ENCODE measurements at places on chromosomes 11 and 22.

DNA sequence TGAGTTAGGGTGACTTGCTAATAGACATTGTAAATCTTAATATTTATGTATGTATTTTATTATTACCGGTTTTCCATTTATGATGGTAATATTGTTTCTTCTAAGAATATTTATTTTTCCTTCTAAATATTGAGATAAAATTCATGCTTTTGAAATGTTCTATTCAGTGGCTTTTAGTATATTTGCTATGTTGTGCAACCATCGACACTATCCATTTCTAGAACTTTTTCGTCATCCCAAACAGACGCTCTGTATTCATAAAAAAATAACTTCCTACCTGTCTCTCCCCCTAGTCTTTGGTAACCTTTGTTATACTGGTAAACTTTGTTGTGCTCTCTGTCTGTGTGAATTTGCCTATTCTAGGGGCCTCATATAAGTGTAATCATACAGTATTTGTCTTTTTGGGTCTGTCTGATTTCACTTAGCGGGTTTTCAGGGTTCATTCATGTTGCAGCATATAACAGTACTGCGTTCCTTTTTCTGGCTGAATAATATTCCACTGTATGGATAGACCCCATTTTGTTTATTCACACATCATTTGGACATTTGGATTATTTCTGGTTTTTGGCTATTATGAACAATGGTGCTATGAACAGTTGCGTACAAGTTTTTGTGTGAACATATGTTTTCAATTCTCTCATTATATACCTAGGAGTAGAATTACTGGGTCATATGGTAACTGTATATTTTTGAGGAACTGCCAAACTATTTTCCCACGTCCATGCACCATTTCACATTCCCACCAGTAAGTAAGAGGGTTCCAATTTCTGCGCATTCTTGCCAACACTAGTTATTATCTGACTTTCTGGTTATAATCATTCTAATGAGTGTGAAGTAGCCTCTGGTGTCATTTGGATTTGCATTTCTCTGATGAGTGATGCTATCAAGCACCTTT lies 15.9 kb downstream of the NEAT1 start:
- no peak for DNase-seq

- no peak for DNase-seq
These were observed 51.0 kb downstream of the MTNR1B start for GRCh38 chr11:93020248-93021046.

GRCh38 chr11:69949327-69949726 lies 128.8 kb upstream of the ANO1 start:
- DNase-seq, result no peak

- DNase-seq, result no peak
These were observed 67.3 kb downstream of the AMBRA1 start for GRCh38 chr11:46526216-46527215.

DNA sequence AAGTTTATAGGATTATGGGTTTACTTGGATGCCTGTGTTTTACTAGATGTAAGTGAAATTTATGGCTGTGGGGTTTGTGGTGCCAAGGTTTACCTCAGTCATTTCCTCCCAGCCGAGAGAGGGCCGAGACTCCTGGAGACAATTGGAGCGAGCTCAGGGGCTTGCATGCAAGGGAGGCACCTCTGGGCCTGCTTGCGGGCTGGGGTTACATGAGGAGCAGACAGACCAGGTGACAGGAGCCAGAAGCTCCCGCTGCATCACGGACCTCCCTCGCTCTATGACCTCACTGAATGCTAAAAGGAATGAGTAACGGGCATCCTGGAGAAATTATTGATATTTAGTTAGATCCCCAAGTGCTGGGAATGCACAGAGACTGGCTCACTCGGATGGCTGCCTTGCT lies 275.2 kb upstream of the KIRREL3 start:
- DNase-seq, result no peak

- DNase-seq, result no peak
These were observed 26.4 kb downstream of the ADAMTS15 start for GRCh38 chr11:130474637-130475400.

- DNase-seq, result no peak
These were observed 3.7 kb downstream of the INSC start for GRCh38 chr11:15118431-15118830.

- no peak for DNase-seq
These were observed 10.7 kb upstream of the ACCSL start for GRCh38 chr11:44036811-44037657.

- DNase-seq, result no peak
These were observed 30.7 kb downstream of the WEE1 start for GRCh38 chr11:9604134-9604533.

DNA sequence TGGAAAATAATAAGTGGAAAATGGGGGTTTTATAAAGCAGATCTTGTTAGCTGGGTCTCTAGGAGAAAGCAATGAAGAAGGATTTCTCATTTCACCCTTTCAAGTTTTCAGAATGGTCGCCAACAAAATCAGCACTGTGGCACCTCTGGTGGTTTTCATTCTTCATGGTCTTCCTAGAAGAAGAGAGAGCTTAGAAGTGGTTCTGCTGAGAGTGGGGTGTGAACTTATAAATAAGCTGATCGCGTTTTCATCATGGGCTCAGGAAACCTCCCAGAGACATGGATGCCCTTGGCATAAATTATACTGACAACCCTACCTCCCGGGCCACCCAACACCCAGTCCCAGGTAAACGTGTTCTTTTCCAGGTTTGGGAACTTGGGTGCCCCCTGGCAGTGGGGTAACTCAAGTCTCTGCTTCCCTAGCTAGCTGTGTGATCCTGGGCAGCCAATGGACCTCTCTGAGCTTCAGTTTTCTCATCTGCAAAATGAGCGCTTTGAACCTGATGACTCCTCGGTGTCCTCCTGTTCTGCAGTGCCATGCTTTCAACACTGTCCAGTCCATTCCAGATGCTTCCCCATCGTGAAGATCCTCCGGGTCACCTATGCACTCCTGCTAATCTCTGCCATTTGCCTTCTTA lies 72.6 kb upstream of the GRAMD1B start:
- no peak for DNase-seq

GRCh38 chr22:29231971-29232959 lies 26.6 kb downstream of the EMID1 start:
- DNase-seq, result no peak

GRCh38 chr11:93528757-93529645 lies 14.2 kb downstream of the SMCO4 start:
- DNase-seq, result no peak

DNA sequence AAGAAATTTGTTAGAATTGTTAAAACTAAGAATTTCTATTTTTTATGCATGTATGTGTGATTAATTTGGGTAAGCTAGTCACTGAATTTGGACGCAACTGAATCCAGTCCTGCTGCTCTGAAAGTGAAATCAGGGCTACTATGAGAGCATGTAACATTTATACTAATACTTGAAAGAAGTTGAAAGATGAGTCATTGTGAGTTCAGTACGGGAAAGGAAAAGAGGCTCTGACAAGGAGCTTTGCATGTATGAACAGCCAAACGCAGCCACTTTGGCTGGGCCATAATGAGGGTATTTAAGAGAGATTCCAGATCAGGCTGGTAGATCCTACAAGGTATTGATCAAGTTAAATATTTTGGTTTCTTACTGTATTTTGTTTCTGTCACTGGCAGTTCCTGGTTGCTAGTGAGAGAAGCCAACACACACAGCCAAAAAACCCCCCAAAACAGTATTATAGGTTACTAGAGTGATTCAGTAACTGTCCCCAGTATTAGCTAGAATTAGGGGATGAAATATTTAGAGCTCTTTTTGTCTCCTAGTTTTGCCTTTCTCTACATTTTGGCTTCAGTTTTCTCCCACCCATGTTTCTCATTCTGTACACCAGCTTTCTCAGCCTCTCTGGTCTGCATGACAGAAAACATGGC lies 14.1 kb downstream of the AASDHPPT start:
- DNase-seq, result no peak

DNA sequence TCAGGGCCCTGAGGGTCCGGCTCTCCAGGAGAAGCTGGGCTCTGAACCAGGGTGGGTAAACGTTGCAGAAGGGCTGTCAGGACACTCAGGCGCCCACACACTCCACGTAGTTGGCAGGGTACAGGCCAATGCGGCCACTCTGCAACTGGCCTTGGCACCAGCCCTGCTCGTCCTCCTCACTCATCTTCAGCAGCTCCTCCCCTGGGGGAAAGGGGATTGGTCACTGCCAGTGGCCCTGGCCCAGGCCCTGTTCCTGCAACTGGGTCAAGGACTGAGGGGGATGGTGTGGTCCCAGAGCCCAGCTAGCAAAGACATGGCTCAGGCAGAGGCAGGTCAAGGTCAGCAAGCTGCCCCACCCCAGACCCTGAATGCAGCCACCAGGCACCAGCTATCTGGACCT lies 1.2 kb upstream of the ARFGAP2 start:
- DNase-seq, result no peak

GRCh38 chr22:44680481-44680894 lies 21.5 kb upstream of the PRR5 start:
- no peak for DNase-seq

DNA sequence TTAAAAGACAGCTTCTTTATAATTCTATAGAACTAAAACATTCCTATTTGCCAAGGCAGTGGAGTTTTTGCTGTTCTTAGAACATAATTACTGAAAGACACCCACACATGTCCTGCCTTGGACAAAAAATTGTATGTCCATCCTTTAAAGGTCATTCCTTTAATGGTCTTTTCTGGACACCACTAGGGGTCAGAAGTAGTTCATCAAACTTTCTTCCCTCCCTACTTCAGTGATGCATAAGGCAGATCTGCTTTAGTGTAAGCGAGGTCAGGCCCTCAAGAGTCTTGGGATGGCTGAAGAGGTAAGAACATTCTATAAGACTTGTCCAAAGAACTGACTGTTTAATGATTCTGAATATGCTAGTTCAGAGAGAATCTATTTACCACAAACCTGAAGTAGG lies 4.3 kb upstream of the OR51V1 start:
- no peak for DNase-seq

DNA sequence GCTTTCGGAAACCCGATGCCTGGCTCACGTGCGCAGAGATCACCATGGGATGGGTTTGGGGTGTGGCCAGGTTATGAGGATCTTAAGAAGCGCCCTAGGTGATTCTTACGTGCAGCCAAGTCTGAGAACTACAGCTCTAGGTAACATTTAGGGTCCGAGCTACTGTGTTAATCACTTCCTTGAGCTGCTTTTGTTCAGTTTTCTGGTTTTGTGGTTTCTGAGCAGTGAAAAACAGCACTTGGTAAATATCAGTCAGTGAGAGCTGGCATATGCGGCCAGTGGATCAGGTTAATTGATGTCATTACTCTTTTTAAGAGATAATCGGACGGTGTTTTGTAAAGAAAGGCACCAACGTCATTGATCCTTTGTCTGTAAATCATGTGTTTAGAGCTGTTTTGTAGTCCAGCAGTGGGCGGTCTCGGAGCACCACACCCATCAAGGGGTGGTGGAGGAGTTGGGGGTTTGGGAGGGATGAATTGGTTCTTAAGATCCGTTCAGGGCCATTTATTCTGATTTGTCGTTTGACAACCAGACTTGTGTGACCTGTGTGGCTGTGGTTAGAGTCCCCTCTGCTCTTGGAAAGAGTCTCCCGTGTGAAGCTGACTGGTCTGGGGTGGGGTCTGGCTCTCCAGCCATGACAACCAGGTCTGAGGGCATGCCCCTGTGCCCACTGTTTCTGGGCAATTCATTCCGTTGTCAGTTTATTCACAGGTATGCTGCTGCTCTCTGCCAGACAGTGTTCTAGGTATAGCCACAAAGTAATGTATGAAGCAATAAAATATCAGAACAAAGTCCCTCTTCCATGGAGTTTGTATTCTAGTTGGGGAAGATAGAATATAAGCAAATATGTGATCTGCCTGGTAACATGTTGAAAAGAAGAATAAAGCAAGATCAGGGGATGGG lies 61.9 kb upstream of the SORL1-AS1 start:
- no peak for DNase-seq

- no peak for DNase-seq
These were observed 160.9 kb downstream of the C11orf91 start for GRCh38 chr11:33539751-33540150.

DNA sequence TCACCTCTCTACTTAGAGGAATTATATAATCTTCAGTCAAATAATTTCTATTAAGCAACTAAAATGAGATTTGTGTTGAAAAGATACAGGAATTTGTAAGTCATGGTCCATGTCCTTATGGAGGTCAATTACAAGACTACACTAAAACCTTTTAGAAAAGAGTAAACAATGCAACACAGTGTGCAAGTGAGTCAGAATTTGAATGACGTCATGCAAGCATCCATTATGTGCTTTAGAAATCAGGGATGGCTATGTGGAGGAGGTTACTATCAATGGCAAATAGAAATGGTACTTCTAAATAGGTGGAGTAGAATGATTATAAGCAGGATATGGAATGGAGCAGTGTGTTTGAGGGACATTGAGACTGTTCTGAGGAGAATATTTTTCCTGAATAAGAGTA lies 16.6 kb downstream of the OR10D3 start:
- DNase-seq, result no peak
